KG1 (cell line): ENCODE measurements at places on chromosomes 6 and 20.
A peak's percentile ranks its signal among the peaks of the same experiment; 100 is the strongest.

GRCh38 chr20:45972500-45973183 lies 639 bp upstream of the ZNF335 start:
- DNase-seq: no peak

DNA sequence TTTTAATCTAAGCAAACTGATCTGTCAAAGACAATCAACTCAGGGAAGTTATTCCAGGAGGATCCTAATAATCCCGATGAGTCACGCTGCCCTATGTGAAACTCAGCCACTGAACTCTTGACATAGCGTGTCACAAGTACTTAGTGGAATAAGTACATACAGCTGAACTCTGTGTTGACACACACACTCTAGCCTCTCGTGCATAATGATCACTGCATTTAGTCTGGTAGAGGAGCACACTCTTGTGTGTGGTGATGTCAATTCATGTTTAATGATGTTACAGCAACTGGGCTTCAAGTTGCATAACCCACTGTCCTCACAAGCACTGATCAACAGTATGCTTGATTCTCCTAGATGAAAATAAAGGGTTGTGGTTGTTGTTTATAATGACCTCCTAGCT lies 148.3 kb downstream of the HACE1 start:
- DNase-seq: no peak

DNA sequence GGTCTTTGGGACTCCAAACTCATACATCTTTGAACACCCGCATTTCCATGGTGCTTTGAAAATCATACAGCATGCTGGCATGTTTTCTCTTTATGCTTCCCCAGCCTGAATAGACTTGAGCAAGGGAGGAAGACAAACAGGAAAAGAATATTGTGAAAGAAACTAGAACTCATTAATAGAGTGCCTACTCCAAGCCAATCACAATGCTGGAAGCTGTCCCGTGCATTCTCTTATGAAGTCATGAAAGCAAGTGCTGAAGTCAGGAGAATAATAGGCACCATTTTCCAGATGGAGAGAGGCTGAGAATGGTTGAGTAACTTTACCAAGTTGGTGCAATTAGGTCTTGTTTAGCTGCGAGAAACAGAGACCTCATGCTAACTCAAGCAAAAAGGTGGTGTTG lies 102.5 kb upstream of the PTPRT start:
- DNase-seq: no peak

- DNase-seq: no peak
Measured at GRCh38 chr6:113763311-113763766, 93.8 kb upstream of the MARCKS start.

DNA sequence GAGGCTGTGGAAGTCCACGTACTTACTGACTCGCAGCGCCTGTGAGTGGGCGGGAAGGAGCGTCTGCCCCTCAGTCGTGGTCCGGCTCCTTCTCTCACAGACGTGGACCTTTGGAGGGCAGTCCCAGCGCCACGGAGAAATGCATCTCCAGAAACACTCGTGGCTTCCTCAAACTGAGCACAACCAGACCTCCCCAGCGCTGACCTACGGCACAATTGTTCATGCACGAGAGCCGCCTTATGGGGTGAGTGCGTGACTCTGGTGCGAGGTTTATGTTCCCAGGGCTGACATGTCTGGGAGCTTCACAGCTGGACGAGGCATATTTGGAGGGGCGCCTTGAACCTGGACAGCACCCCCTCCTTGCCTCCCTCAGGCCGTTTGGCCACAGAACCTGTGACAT lies 29.7 kb downstream of the FRMD1 start:
- DNase-seq: no peak

GRCh38 chr6:125203395-125203794 lies 49.8 kb downstream of the TPD52L1 start:
- DNase-seq: no peak

GRCh38 chr6:36204068-36204753 lies 7.7 kb downstream of the BRPF3 start:
- peak; percentile 33 for DNase-seq

DNA sequence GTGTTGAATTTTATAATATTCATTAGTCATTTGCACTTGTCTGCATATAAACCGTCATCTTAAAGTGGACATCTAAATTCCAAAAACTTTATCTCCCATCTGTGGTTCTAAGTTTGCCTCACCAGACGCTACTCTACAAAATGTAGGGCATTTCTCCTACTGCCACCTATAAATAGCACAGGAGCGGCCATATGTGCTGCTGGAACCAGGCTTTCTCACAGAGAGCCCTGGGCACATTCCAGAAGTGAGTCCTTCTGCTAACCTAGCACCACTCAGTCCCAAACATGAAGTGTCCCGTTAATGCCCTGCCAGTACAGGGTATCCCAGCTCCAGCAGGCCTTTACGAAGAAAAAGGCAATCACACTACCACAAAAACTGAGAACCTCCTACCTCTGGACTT lies 153.7 kb downstream of the TMEM242 start:
- no peak for DNase-seq

GRCh38 chr6:109998159-109998785 lies 20.2 kb downstream of the GPR6 start:
- no peak for DNase-seq

DNA sequence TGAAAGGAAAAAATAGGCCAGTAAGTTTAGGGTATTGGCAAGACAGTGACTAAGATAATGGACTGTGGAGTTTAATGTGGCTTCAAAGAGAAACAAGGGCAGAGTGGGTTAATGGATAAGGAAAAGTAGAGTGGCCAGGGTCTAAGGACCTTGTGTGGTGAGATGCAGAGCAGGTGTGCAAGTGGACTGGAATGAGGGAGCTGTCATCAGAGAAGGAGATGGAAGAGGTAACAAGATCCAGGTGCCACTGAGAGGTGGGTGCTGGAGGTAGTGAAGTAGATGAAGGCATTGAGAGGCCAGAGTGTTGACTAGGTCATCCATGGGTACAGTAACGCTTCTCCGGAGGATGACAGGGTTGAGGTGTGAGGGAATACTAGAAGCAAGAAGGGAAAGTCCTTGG lies 136.1 kb downstream of the QRSL1 start:
- DNase-seq: no peak

GRCh38 chr6:168099201-168100010 lies 20.4 kb upstream of the FRMD1 start:
- no peak for DNase-seq

DNA sequence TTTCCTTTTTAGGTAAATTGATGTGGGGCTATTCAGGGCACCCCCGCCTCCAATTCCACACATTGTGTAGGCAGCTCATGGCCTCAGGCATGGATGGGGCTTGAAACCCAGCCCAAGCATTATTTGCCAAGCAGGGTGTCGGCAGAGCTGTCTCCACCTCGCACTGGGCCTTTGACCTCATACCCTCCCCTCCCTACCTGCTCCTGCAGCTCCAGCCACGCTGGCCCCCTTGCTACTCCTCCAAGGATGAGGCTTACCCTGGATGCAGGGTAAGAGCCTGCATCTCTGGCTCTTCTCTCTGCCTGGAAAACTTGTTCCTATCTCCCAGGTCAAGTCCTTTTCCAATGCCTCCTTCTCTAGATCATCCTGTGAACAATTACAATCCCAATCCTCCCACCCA lies 232.6 kb downstream of the SOD2 start:
- no peak for DNase-seq

DNA sequence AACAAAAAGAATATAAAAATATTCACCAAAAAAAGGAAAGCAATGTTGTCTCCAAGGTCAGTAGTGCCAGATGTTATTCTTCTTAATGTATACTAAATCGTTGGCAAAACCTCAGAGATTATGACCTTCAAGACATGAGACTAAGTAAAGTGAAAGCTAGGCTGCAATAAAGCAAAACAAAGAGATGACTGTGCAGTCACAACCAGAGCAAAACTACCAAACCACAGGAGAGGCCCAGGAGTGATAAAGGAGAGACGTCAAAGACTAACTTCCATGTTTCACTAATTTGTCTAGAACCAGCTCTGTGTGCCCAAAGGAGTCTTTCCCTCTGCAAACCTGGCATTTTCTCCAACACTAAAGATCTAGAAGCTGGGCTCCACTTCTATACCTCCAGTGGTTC lies 155.9 kb upstream of the POU3F2 start:
- DNase-seq: no peak

- no peak for DNase-seq
Measured at GRCh38 chr6:39843305-39844020, 51.3 kb downstream of the DAAM2 start.

- DNase-seq: no peak
Measured at GRCh38 chr20:50996901-50997865, 25.7 kb downstream of the KCNG1 start.

GRCh38 chr20:54323227-54323734 lies 115.4 kb downstream of the PFDN4 start:
- DNase-seq: no peak
